ENCODE measurements at places on chromosomes 7 and 10. TPM values are rescaled to one million over a fixed set of nuclear protein-coding genes. Genes with fewer than 3 reads are reported as not detected.

Gene KCNMA1
- total RNA-seq, result 0.82 TPM

DNA sequence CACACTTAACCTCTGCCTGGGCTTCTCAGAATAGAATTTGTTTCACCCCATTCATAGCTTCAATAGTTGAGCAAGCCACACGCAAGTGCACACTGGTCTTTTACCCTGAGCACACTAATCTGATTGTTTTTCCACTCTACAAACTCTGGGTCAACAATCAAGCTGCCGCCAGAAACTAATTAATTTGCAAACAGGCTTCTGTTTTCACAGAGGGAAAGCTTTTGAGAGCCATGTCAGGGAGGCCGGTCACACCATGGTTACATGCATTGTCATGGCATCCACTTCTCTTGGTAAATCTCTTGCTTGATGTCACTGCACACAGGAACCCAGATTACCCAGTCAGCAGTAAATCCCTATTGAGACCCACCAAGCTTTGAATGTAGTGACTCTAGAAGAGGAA is 154.2 kb downstream of the SEMA3A start:
- DNase-seq, result no peak

GRCh38 chr10:20007426-20007825 is 191.2 kb downstream of the PLXDC2 start:
- DNase-seq, result no peak

- peak; percentile 87 for DNase-seq
Observed at GRCh38 chr10:82206831-82207230, 331.8 kb downstream of the NRG3 start.

- peak; percentile 88 for DNase-seq
Observed at GRCh38 chr10:77163670-77164348, 473.8 kb downstream of the KCNMA1 start.

Gene TAX1BP1
- total RNA-seq, result 70.4 TPM

- peak; percentile 6 for DNase-seq
Observed at GRCh38 chr10:13485623-13486022, 43.2 kb downstream of the BEND7 start.

DNA sequence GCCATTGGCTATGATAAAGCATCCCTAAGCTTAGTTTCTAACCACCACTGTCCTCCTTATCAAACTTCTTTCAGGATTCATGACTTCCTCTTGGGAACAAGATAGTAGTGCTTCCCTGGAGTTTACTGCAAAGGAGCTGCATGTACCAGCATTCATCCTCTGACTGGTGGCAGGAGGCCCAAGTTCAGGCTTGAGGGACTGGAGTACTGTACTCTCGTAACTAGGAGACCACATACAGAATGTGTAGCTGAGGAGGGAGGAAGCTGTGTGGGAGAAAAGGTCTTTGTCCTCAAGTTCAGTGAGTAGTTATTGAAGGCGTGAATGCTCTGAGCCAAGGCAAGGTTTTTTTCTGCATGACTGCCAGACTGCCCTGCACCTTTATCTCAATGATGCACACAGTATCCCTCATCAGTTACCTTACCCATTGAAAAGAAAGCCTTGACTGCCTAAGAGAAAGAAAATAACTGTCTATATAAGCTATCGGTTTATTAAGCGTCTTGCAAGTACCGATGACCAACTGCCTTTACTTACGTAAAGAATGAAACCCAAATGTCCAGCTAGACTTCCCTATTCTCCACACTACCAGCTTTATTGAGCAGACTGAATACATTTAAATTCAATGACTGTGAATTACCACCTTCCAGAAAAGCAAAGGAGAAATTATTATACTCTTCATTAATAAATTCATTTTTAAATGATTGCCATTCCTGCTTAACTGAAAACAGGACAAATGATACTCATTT is 12.8 kb downstream of the SCRN1 start:
- no peak for DNase-seq

GRCh38 chr10:29250066-29250465 is 38.8 kb upstream of the LYZL1 start:
- DNase-seq, result no peak

DNA sequence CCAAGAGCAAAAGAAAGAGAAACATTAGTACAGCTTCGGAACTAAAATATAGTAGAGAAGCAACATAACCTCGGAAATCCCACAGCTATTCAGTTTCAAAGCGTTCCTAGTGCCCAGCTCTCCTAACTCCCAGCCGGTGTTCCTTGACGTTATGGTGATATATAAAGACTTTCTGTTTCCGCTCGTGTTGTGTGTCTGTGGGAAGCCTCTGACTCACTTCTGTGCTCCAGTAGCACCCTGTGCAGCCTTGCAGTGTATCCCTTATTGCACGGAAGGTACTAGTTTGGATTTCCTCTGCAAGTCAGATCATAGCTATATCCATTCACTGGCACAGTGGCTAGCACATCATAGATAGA is 535 bp downstream of the ASAH2B start:
- DNase-seq, result peak; percentile 69

- no peak for DNase-seq
Observed at GRCh38 chr7:16770657-16771329, 17.2 kb downstream of the TSPAN13 start.

- no peak for DNase-seq
Observed at GRCh38 chr10:52348037-52348564, 34.0 kb downstream of the DKK1 start.

DNA sequence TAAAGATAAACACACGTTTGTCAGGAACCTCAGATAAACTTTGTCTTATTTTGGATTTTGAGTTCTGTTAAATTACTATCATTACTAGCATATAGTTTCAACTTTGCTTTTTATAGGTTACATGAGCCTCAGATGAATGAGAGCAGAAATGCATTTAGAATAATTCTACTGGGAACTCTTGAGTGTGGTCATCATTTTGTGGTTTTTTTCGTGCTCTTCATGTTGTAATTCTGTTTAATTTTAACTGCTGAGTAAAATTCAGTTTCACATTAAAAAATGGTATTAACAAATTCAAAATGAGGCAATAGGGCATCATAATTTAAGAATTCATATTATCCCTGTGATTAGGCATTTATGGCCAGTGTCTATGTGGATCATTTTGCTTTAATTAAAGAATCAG is 72.9 kb downstream of the GNAI1 start:
- DNase-seq, result no peak

GRCh38 chr7:144020340-144020739 is 20.2 kb downstream of the OR6B1 start:
- no peak for DNase-seq

GRCh38 chr7:77759294-77759889 is 38.8 kb downstream of the TMEM60 start:
- peak; percentile 82 for DNase-seq

DNA sequence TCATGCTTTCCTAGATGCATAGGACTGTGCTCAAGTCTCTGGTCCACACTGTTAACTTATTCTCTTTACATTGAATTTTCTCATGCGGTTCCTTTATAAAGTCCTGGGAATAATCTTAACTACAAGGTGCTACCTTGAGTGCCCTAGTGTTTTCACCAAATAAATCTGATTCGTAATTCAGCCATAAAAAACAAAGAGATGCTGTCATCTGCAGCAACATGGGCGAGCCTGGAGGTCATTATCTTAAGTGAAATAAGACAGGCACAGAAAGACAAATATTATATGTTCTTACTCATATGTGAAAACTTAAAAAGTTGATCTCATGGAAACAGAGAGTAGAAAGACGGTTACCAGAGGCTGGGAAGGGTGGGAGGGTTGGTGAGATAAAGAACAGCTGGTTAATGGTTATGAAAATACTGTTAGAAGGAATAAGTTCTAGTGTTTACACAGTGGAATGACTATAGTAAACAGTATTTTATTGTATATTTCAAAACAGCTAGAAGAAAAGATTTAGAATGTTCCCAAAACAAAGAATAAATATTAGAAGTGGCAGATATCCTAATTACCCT is 38.3 kb downstream of the NT5C3A start:
- no peak for DNase-seq

DNA sequence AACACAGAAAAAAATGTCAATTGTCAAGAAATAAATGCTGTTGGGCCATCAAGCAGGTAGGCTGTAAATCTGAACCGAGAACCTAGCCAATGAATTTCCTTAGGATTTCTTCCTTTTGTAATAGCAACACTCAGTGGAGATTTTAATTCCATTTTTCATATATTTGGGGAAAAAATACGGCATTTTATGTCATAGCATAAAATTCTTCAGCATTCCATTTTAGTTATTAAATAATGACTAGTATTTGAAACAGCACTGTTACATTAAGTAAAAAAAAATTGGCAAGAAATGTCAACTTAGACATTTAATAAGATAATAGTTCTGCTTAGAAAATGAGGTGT is 12.3 kb upstream of the VIM start:
- no peak for DNase-seq

Gene SSC4D
- total RNA-seq, result 0.46 TPM

Gene KCND2
- total RNA-seq, result not detected

Gene CTNNA3
- total RNA-seq, result not detected

GRCh38 chr7:139588632-139589031 is 65.1 kb downstream of the CLEC2L start:
- no peak for DNase-seq

- DNase-seq, result no peak
Observed at GRCh38 chr10:81915504-81915897, 40.5 kb downstream of the NRG3 start.
